Epithelial cell of proximal tubule (primary cell): ENCODE measurements at places on chromosomes 3 and 15.

DNA sequence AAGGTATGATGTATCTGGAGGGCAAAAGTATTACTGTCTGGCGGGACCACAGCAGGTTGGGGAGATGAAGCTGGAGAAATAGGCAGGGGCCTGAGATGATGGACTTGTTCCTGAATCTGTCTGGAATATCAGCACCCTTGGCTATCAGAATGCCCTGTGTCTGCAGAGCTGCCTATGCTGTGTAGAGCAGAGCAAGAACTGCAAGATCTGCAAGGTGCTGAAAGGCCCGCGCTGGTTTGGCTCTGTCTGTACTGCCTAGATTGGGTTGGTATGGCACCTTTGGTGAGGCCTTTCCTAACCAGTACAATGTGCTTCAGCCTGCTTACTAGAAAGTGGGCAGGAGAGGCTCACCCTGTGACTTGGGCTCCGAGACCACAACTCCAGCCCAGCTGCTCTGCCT is 96.8 kb downstream of the WDR76 start:
- no peak for DNase-seq

GRCh38 chr3:5213574-5213966 is 26.1 kb downstream of the EDEM1 start:
- no peak for DNase-seq

DNA sequence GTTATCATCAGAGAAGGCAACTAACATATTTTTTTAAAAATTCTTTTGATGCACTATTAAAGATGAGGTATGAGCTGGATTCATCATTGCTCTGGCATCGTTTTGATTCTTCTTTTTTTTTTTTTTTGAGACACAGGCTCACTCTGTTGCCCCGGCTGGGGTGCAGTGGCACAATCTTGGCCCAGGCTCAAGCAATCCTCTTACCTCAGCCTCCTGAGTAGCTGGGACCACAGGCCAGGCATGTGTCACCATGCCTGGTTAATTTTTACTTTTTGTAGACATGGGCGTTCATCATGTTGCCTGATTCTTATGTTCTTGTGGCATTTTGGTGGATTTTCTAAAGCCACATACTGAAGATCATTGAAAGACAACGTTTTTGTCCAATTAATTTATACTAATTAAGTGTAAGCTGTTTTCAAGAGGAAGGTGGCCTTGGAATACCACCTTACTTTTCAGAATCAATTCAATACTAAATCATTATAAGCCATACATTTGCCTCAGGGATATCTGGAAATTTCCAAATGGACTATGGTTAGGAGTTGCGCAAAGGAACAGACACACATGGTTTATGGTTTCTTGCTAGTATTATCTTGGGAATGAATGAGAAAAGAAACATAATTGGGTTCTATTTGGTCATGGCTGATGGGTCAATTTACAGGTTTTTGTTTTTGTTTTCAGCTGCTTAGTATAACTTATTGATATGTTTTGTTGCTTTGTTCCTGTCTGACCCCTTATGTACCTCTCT is 22.8 kb downstream of the SLC28A2 start:
- no peak for DNase-seq

DNA sequence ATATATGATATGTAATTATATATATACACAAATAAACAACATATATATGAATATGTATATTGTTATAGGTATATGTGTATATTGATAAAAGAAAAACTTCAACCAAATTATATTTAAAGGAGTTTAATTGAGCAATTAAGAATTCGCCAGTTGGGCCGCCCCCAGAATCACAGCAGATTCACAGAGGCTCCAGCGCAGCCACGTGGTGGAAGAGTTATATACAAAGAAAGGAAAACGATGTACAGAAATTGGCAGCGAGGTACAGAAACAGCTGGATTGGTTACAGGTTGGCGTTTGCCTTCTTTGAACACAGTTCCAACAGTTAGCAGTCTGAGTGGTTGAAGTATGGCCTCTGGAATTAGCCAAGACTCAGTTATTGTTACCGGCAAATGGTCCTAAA is 137.3 kb upstream of the SLC24A5 start:
- no peak for DNase-seq

- DNase-seq = no peak
These were observed 126.3 kb upstream of the TMEM108 start for GRCh38 chr3:132911741-132912415.

- no peak for DNase-seq
These were observed 353.3 kb upstream of the SUCLG2 start for GRCh38 chr3:68007621-68008226.

GRCh38 chr3:118229196-118229595 is 805.5 kb downstream of the IGSF11 start:
- DNase-seq = no peak

- DNase-seq = no peak
These were observed 40.3 kb downstream of the WDR76 start for GRCh38 chr15:43867096-43867495.

GRCh38 chr15:64149893-64150578 is 1.5 kb upstream of the SNX22 start:
- DNase-seq = no peak

GRCh38 chr3:21330293-21330692 is 420.7 kb downstream of the ZNF385D start:
- no peak for DNase-seq

- no peak for DNase-seq
These were observed 60.1 kb downstream of the MEIS2 start for GRCh38 chr15:37040072-37040742.

- DNase-seq = no peak
These were observed 332.0 kb upstream of the GRM7 start for GRCh38 chr3:6528951-6529350.

- no peak for DNase-seq
These were observed 406.8 kb upstream of the ZNF385D start for GRCh38 chr3:22157848-22158247.

GRCh38 chr15:89506026-89506686 is 9.8 kb upstream of the RHCG start:
- no peak for DNase-seq

GRCh38 chr3:177321819-177322218 is 124.5 kb upstream of the TBL1XR1 start:
- no peak for DNase-seq

DNA sequence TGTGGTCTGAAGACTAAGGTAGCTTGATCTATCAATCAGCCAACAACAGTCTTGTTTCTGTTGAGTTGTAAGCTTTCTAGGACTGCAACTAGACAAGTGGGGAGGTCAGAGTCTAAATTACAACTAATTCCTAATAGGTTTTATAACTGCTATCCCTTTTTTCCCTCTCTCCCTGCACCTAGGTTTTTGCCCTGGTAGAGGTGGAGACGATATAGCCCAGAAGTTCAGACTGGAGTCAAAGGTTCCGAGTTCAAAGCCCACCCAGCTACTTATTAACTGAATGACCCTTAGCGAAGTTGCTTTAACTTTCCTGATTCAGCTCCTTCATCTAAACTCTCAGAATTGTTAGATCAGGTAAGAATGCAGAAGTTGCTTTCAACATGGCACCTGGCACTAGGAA is 100.6 kb downstream of the IGF2BP2 start:
- no peak for DNase-seq

GRCh38 chr3:80889535-80889934 is 871.9 kb downstream of the GBE1 start:
- no peak for DNase-seq

DNA sequence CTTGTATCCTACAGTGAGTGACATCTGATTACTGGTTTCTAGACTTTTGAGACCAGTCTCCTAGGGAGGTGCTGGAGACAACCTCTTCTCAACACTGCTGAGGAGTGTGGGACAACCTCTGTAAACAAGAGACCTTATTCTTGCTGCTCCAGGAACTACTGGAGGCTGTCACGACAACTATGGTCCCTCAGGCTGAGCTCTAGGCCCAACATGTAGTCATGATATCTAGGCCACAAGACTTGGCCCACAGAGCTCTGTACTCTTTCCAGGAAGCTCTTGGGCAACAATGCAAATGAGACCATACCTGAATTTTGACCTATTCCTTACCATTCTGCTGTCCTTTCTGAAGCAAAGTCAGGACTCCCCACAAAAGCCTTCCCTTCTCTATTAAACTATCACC is 24.3 kb upstream of the HEG1 start:
- no peak for DNase-seq

- DNase-seq = no peak
These were observed 7.8 kb downstream of the PAK6 start for GRCh38 chr15:40246496-40247280.

DNA sequence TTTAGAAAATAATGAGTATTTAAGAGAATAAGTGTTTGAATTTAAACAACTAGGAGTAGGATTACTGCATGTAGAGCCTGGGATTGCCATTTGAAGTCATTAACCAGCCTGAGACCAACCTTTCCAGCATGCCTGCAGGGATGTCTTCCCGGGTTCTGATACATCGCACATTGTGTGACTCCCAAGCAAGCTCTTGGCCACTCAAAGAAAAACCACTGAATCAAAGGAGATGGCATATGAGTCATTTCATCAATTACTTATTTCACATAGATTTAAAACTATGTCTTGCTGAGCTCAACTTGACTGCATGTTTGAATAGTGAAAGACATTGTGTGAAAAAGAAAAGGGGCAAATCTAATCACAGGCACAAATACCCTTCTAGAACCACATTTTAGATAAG is 15.0 kb upstream of the THBS1 start:
- no peak for DNase-seq

GRCh38 chr15:40065166-40065565 is 26.2 kb upstream of the SRP14 start:
- DNase-seq = no peak

GRCh38 chr3:51354172-51354571 is 30.9 kb upstream of the MANF start:
- DNase-seq = no peak

- no peak for DNase-seq
These were observed 42.6 kb downstream of the PAQR5 start for GRCh38 chr15:69341356-69341755.

- DNase-seq = no peak
These were observed 457.7 kb downstream of the NAALADL2 start for GRCh38 chr3:175316799-175317198.

DNA sequence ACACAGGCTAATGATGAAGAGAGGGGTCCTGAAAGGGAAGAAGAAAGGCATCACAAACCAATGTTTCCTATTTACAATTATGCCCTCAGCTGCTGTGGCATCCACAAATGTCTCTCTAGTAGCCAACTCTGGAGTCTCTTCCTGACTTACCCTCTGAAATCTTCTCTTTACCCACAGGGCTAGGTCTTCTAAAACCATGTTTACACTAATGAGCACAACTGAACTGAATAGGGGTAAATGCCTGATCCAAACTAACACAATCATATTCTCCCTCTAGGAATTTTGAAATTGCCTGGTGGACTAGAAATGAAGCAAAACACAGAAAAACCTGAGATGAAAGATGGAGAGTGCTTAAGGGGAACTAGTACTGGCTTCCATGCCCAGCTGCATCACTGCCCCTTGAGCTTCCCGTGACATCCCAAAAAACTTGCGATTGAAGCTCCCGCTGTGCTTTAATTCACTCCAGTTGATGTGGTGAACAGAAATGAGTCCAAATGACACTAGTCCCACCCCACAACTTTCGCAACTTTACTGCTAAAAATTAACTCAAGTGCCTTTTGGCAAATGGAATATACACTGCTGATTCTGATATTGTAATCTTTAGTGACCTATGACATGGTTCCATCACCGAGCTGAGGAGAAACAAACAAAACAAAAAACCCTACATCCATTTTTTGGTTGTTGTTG is 32.8 kb downstream of the CFAP20DC start:
- DNase-seq = peak; percentile 93

DNA sequence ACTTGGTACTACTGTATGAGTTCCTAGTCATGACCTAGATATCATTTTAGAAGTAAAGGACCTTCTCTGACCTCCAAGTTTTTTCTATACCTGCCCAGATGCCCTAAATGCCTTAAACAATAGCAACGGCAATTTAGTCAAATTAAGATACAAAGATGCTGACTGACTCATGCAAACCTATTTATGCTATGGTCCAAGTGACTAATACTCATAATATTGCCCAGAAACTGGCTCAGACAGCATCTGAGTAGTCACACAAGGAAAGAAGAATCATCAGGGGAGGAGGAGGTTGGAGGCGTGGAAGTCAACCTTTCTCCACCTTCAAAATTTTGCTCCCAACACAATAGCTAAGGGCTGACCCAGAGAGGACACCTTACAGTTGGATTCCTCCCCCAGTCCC is 6.8 kb downstream of the FYCO1 start:
- no peak for DNase-seq

DNA sequence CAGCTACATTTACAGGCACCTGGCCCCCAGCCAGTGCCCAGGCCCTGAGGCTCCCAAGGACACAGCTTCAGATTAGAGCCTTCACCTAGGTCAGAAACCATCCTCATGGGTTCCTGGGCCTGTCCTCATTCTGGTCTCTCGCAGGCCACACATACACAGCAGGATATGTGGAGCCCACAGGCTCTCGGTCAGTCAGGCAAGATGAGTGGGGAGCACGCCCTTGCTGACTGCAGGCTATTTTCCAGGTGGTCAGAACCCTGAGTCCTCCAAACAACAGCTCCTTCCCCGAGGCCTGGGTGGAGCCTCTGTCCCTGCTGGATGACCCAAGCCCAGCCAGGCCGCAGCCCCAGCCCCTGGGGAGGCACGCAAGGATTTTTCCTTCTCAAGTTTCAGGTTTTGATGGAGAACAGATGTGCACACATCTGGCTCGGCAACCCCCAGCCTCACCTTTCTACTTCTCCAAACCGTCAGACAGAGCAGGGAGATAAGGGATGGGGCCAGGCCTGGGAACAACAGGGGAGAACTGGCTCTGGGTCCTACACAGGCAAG is 1.6 kb downstream of the STRA6 start:
- DNase-seq = no peak

GRCh38 chr15:77369168-77369567 is 50.7 kb downstream of the PEAK1 start:
- DNase-seq = no peak

DNA sequence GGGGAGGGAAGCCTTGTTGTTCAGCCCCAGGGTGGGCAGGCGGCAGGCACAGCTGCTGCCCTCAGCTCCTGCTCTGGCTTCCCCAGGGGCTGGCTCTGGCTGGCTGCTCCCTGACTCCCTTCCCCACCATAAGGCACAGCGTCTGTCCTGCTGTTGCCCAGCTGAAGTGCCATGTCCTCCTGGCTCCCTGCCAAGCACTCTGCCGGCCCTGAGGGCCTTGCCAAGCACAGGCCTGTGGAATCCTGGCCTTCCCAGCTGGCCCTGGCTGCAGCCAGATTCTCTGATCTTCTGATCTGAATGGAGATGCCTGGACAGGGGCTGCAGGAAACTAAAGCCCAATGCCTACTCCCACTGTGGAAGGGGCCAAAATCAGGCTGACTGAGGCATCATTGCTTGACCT is 1.1 kb downstream of the IQCF6 start:
- DNase-seq = no peak

DNA sequence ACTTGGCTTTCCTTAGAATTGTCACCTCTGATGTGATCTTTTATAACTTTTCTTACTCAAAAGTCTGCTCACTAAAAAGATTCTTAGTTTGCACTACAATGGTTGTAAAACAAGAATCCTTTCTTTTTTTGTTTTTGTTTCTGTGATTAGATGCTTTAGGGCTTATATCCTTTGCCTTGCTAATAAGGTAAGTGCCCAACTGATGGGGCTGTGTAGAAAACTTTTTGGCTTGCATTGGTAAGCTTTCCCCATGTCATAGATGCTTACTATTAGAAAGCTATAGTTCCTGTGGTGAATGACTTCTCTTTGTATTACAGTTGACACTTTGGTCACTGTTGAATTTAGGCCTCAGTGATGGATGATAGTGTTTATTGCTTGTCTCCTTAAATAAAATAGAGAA is 5.1 kb downstream of the ABHD5 start:
- DNase-seq = no peak
